ENCODE measurements at places on chromosomes 3 and 15. TPM values are rescaled to one million over a fixed set of nuclear protein-coding genes. Genes with fewer than 3 reads are reported as not detected.
A peak's percentile ranks its signal among the peaks of the same experiment; 100 is the strongest.

Gene PP2D1
- not detected for total RNA-seq

GRCh38 chr15:63385911-63386531 is 4.4 kb upstream of the CA12 start:
- DNase-seq, result no peak

Gene LEKR1
- total RNA-seq, result 0.90 TPM

- no peak for DNase-seq
Measured at GRCh38 chr15:78092261-78093041, at the start of gene SH2D7. TSS of gene SH2D7 (plus strand) at chr15:78092561. CDS start at chr15:78092585, 24 bp downstream.

Gene SLC27A2
- total RNA-seq, result 0.79 TPM

GRCh38 chr3:191484461-191484860 is 23.5 kb downstream of the PYDC2 start:
- DNase-seq, result no peak

- peak; percentile 82 for DNase-seq
Measured at GRCh38 chr3:139935016-139935865, at the start of gene CLSTN2. TSS of gene CLSTN2 (plus strand) at chr3:139935185.

GRCh38 chr15:74950078-74950908 is 6.3 kb downstream of the RPP25 start:
- DNase-seq, result peak; percentile 86

DNA sequence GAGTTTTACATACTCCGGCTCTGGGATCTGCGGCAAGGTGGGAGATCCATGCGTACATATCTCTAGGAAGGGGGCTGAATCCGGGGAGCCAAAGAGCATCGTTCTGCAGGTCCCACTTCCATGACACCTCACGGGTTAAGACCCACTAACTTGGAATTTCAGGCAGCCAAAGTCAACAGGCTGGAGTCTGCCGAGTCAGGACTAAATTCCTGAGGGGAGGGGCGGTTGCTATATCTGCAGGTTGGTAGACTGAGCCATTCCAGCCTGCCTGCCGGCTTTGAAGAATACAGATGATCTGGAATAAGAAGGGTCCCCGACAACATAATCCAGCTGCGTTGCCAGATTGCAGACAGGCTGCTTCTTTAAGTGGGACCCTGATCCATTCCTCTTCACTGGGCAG is 65.4 kb upstream of the PEX5L start:
- DNase-seq, result no peak

Gene CPB1
- total RNA-seq, result not detected

DNA sequence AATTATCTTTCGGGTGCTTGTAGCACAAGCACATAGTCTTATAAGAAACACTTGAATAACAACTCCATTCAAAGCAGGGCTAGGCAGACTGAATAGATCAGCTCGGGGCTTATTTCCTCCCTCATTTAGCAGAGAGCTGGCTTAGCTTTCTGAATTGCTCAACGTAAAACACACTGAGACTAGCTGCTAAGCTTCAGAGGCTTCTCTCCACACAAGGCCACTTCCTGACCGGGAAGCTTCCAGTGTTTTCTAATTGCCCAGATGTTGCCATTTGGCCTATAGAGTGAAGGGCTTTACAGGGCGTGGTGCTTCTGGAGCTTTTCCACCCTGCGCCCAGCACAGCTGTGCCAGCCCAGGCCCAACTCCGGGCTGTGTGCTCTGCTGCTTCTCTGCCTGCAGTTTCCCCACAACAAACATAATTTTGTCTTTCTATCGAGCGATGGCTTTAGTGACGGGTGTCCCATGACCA is 16.6 kb downstream of the FAM240A start:
- no peak for DNase-seq

Gene COL6A5
- total RNA-seq, result 0.32 TPM

Measured in A673 (cell line).